ENCODE measurements at places on chromosomes 7 and 10.

GRCh38 chr10:88540351-88540750 is 42.8 kb downstream of the RNLS start:
- no peak for DNase-seq

DNA sequence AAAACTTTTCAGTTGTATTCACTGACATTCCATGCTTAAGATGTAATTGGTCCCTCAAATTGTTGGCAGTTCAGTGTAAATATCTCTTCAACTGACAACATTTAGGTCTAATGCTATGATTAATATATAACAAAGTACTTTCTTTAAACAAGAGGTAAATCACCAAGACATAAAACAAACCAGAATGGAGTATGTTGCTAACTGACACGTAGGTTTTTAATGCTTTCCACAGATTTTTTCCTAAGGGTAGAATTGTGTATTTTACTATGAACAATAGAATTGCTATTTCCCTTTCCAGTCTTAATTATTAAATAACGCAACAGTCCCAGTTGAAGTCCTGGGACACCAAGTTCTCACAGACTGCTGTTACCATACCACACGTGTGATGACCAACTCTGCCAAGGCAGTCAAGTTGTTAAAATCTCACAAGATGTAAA is 4.1 kb downstream of the JCAD start:
- no peak for DNase-seq

DNA sequence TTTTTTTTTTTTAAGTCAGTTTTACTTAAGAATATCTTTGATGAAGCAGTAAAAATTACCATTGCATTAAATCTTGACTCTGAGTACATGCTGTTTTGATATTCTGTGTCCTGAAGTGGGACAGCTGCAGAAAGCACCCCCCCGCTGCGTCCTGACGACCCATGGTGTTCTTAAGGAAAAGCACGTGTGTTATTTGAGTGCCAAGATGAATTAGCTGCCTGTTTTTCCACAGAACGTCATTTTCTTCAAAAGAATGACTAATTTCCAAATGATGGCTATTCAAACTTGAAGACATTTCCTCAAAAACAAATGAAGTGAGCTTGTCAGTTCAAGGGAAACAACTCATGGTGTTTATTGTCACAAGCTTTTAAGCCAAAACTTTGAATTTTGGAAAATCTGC is 45.9 kb downstream of the CREM start:
- DNase-seq = no peak

DNA sequence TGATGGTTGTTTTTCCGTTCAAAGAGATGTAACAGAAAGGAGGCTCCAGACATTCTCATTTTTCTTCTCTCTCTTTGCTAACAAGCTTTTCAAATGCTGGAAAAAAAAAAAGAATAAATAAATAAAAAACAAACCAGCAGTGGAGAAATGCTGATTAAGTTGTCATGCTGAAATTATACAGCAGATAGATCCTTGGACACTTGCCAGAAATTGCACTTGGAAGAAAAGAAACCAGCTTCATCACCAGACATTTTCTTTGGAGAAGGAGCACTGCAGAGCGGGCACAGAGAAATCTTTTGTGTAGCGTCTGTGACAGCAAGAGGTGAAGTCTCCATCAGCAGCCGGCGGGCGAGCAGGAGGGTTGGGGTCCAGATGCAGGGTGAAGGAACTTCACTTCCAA is 55.8 kb downstream of the CLRN3 start:
- DNase-seq = no peak

DNA sequence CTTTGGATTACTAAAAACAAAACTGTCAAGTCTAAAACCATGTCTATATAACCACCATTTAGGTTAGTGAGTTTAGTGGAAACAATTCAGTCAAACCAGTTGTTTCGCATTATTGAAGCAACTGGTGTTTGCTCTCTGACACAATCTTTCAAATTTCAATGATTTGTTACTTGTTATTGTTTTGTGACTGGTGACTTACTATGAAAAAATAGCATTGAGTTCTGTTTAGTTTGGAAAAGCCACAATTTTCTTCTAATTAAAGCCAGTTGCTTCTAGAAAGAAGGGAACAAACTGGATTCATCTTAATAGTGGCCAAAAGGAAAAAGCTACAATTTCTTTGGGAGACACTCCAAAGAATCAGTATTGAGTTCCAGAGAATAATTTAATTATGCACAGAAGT is 30.4 kb downstream of the LAMB4 start:
- DNase-seq = no peak

DNA sequence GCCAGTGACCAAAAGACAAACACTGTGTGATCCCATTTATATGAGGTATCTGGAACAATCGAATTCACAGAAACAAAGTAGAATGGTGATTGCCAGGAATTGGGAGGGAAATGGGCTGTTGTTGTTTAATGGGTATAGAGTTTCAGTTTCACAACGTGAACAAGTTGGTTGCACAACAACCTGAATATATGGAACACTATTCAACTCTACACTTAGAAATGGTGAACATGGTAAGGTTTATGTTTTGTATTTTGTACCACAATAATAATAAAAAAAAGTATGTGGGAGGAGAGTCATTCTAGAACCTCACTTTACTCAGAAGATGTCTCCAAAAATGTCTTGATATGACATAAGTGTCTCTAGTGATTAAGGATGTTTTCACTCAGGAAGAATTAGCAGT is 85.2 kb upstream of the SGCE start:
- DNase-seq = no peak

GRCh38 chr7:96786998-96787395 is 77.4 kb upstream of the SEM1 start:
- DNase-seq = no peak

DNA sequence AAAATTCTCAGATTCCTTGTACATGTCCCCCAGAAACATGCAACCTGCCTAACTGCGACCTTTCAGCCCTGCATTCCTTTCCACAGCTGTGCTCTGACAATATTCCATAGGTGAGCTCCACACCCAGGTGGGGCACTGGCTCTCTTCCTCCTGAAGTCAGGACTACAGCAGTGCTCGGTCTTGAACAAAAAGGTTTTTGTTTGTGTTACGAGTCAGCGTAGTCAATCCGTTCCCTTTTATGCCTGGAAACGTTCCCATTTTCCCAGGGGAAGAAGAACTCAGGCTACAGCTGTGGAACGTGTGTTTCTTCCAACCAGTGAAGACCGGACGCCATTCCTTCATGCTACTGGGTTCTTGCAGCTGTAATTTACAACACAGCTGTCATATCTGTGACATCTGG is 52.4 kb upstream of the PFKP start:
- no peak for DNase-seq
